Endothelial cell of umbilical vein (primary cell): ENCODE measurements at places on chromosomes 2 and 18.

GRCh38 chr2:144459937-144460336 is 60.0 kb downstream of the ZEB2 start:
- peak; percentile 86 for DNase-seq

DNA sequence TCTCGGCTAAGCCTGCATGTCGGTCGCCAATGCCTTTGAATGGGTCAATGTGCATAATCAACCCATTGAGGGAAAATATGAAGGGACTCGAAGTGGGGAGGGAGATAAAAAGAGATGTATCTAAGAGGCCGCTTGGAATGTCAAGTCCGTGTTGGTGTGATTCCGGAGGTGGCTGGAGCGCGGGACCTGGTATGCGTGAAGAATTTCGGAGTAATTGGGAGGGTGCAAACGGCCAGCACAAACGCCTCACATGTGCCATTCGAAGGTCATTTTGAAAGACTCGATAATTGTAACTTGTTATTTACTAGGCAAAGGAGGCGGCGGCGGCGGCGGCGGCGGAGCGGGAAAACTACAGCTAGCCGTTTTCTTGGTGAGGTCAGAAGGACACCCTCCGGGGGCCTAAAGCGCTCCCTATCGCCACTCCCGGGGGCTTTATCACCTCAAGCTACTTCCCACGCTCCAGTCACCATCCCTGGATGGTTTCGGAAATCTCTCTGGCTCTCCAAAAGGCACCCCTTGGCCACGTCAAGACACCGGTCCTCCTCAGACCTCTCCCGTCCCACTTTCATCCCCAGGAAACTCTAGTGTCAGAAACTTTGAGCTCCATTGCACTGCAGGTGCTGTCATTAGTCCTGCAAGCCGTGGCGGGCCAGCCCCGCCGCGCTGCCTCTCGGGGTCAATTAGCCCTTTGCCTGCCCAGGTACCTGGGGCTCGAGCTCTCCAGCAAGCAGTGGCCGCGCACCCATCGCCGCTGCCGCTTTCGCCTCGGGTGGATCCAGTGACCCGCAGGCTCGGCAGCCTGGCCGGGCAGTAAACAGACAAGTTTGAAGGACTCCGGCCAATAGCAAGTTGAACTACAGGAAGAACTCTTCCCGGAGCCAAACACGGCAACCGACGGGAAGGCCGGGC is 1.5 kb downstream of the ERBB4 start:
- DNase-seq: peak; percentile 20

- DNase-seq: no peak
Observed at GRCh38 chr2:126707191-126707590, 51.2 kb downstream of the GYPC start.

DNA sequence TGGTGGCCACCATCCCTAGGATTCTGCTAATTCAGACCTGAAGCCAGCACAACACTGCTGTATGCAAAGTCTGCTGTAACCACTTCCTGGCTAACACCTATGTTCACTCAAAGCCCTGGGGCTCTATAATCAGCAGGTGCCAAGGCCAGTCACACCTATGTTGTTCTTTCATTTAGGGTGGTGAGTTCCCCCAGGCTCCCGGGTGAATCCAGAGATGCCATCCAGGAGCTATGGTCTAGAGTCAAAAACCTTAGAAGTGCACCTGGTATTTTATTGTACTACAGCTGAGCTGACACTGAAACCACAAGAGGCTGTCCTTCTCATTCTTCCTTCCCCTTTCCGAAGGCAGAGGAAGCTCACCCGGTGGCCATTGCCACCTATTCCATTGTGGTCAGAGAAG is 46.2 kb upstream of the CCDC141 start:
- no peak for DNase-seq

GRCh38 chr18:31526374-31526773 is 28.4 kb downstream of the DSG2 start:
- no peak for DNase-seq

DNA sequence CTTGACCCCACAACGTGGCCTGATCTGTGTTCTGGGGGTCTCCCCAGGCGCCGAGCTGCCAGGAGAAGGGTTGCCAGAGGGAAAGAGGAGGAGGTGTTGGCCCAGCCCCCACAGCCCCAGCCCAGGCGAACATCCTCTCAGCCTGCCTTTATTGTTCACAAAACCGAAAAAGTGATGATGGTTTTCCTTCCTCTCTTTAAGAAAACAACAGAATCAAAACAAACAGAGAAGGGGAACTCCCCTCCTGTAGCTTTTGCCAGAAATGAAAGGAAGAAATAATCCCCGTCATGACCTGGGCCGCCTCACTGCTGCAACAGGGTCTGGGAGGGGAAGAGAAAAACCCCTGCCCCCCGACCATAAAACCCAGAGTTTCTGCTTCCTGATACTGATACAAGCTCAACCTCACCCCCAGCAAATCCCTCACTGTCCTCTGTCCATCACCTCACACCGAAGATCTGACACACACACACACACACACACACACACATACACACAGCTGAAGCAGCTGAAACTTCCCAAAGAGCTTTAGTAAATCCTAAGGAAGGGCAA is 52.0 kb downstream of the ZFP36L2 start:
- DNase-seq: peak; percentile 96

- DNase-seq: no peak
Observed at GRCh38 chr2:43743706-43744105, 30.1 kb upstream of the DYNC2LI1 start.

GRCh38 chr2:158115202-158115767 is 13.6 kb downstream of the UPP2 start:
- DNase-seq: no peak

DNA sequence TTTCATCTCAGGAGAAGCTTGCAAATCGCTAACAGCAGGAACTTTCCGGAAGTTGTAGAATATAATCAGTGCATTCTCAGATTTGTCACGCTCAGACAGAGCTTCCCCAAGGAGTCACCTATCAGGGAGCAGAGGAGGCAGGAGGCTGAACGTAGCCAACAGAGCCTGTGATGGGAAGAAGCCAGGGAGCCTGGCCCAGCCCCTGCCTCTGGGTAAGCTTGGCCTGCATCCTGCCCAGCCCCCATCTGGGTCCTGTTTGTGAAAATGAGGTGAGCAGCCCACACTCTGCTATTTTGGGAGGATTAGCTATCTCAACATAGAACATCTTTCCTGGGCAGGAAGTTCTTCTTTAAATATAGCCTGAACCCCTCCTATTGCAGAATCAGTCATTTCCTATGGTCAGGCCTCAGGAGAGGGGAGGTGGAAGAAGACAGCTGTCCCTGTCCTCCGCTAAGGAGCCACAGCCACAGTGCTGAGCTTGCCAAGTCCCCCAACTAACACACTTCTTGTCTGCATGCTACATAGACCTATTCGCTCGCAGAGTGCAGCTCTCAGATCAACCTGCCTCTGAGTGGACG is 19.2 kb upstream of the PKDCC start:
- DNase-seq: no peak

- DNase-seq: no peak
Observed at GRCh38 chr2:134268265-134268664, 14.4 kb downstream of the MGAT5 start.

DNA sequence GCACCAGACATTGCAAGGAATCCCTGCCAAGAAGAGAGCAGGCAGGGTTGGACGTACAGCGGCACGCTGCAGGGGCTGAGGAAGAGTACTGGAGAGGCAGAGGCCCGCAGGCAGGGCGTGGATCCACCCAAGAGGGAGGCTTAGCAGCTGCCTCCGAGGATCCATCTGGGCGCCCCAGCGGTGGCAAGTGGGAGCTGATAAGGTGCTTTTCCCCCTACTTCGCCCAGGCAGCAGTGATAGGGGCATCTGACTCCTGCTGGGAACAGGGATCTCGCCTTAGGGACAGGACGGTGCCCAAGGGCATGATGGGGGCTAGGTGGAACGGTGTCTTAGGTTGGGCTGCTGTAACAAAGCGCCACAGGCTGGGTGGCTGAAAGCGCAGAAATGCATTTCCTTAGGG is 67.4 kb upstream of the HS6ST1 start:
- DNase-seq: no peak

- peak; percentile 74 for DNase-seq
Observed at GRCh38 chr2:55772109-55772980, 78.7 kb upstream of the PNPT1 start.

GRCh38 chr2:24085200-24085489 is 511 bp upstream of the TP53I3 start:
- DNase-seq: no peak

GRCh38 chr18:3748086-3748485 is 298.1 kb downstream of the TGIF1 start:
- no peak for DNase-seq

- DNase-seq: no peak
Observed at GRCh38 chr18:76687304-76687962, 134.9 kb upstream of the ZNF236 start.

DNA sequence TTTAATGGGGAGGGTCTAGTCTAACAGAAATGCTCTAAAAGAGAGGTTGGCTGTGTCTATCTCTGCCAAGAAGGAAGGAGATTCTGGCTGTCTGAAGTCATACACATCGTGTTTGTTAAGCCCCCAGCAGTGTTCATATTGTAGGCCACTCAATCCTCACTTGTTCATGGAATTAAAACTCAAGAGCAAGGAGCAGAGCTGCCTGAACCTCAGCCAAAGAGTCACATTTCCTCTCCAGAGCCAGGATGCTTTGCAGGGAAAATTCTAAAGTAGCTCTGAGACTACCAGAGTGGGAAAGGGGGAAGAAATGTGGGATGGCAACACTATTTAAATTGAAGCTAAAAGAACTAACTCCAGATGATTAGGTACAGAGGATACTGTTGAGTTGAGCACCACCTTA is 190.7 kb upstream of the CXCR4 start:
- DNase-seq: no peak

- no peak for DNase-seq
Observed at GRCh38 chr2:50018292-50018691, 864.0 kb upstream of the FSHR start.

DNA sequence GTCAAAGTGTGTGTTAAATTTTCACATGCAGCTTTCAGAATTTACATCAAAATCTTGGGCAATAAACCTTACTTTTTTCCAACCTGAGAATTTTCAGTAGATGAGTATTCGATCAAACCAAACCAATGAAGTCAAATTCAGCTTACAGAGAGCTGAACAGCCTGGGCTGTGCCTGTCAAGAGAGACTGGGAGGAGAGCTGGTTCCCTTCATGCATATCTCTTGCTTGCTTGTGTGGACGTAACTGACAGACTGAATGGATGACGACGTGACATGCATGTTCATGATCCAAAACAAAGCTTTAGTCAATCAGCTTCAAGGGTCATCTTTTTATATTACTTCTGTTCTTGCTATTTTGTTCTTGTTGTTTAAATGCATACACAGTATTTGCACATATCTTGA is 145.2 kb downstream of the GALNT3 start:
- DNase-seq: no peak
